ENCODE measurements at places on chromosomes 2 and 18. TPM values are rescaled to one million over a fixed set of nuclear protein-coding genes. Genes with fewer than 3 reads are reported as not detected.
A peak's percentile ranks its signal among the peaks of the same experiment; 100 is the strongest.

DNA sequence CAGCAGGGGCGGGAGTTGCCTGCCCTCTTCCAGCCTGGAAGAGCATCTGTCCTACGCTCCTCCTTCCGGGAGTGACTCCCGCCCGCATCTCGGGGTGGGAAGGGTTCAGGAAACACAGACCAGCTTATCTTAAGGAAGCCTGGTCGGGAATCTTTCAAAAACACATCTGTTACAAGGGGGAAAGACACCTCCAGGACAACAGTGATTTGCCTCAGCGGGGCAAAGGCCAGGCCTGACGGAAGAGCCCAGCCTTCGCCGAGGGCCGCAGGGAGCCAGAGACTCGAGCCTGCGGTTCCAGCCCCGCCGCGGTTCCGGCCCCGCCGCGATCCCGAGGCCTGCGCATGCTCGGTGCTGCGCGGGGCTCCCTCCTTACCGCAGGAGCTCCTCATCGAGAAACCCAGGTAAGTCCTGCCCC is 38.1 kb upstream of the TGIF1 start:
- H3K27me3 ChIP-seq: no peaks in the 10 kb centered on the region
- no peaks in the 10 kb centered on the region for H3K4me1 ChIP-seq
- H3K36me3 ChIP-seq: no peaks in the 10 kb centered on the region
- H3K27ac ChIP-seq: no peak overlapping the region
- H3K4me3 ChIP-seq: peak overlapping the region; percentile 66
- peak; percentile 33 for DNase-seq

GRCh38 chr2:50547521-50547920 is 484.4 kb downstream of the NRXN1 start:
- no peak overlapping the region for H3K4me3 ChIP-seq
- no peaks in the 10 kb centered on the region for H3K4me1 ChIP-seq

DNA sequence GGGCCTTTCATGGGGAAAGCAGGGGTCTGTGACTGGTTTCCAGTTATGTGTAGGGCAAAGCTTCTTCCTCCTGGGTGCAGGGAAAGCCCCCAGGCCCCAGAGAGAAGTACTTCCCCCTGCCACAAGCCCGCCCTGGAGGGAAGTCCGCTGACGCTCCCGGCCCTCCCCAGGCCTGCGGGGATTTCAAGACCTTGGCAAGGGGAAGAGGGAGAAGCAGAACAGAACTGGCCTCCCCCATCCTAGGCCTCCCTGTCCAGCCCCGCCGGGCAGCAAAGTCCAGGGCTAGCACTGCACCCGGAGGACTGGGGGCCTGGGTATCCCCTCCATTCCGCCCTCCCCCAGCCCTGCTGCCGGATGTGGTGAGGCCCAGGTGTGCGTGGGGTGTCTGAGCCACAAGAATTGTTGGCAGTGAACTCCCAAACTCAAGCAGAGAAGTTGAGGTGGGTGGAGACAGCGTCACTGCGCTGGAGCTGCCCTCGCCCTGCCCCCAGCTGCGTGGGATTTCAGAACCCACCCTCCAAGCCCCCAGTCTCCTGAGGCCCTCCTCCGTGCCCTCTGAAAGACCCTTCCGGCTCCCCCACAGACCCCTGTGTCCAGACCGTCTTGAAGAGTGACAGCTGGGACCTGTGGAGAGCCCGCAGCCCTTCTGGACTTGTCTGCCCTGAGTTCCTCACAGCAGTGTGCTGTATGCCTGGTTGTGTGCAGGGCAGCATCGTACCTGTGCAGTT is 1.1 kb upstream of the DUSP2 start:
- no peak for DNase-seq
- H3K4me1 ChIP-seq: peaks cover 9% of the 10 kb centered on the region
- no peak overlapping the region for H3K27ac ChIP-seq
- no peaks in the 10 kb centered on the region for H3K27me3 ChIP-seq
- H3K4me3 ChIP-seq: no peak overlapping the region

DNA sequence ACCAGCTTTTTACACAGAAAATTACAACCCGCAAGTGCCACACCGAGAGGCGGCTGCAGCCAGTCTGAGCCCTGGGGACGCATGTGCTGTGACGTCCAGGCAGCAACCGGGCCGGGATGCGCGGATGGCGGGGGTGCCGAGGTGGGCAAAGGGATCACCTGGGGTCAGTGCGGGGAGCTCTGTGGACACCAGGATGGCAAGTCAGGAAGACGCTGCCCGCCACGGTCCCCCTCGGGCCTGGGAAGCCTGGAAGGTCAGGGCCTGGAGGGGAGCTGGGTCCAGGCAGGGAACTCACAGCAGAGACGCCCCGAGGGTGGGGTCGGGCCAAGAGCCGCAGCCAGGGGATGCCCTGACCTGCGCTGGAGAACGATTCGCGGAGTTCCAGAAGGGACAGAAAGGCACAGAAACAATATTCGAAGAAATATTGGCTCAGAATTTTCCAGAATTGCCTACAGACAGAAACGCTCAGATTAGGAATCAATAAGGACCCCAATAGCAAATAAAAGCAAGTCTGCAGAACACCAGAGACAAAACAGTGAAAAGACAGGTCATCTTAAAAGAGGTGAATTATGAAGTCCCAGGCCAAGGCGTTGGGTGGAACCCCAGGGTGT is 11.7 kb upstream of the KIF1A start:
- no peak overlapping the region for H3K4me3 ChIP-seq
- no peaks in the 10 kb centered on the region for H3K36me3 ChIP-seq
- peaks cover 52% of the 10 kb centered on the region for H3K27me3 ChIP-seq
- no peak for DNase-seq
- H3K4me1 ChIP-seq: peaks cover 5% of the 10 kb centered on the region
- H3K27ac ChIP-seq: no peak overlapping the region

GRCh38 chr2:169069341-169069740 is at the start of gene DHRS9:
DHRS9 (plus strand) TSS chr2:169069563; CDS start chr2:169081582, 12,019 bp downstream.
- no peaks in the 10 kb centered on the region for H3K4me1 ChIP-seq
- peak; percentile 74 for DNase-seq
- H3K4me3 ChIP-seq: no peak within 1 kb of the TSS
- no peak within 1 kb of the TSS for H3K27ac ChIP-seq

GRCh38 chr18:69935319-69936190 is 12.1 kb downstream of the CD226 start:
- peak; percentile 39 for DNase-seq
- peaks cover 7% of the 10 kb centered on the region for H3K4me1 ChIP-seq
- H3K4me3 ChIP-seq: no peak overlapping the region
- H3K27me3 ChIP-seq: no peaks in the 10 kb centered on the region

DNA sequence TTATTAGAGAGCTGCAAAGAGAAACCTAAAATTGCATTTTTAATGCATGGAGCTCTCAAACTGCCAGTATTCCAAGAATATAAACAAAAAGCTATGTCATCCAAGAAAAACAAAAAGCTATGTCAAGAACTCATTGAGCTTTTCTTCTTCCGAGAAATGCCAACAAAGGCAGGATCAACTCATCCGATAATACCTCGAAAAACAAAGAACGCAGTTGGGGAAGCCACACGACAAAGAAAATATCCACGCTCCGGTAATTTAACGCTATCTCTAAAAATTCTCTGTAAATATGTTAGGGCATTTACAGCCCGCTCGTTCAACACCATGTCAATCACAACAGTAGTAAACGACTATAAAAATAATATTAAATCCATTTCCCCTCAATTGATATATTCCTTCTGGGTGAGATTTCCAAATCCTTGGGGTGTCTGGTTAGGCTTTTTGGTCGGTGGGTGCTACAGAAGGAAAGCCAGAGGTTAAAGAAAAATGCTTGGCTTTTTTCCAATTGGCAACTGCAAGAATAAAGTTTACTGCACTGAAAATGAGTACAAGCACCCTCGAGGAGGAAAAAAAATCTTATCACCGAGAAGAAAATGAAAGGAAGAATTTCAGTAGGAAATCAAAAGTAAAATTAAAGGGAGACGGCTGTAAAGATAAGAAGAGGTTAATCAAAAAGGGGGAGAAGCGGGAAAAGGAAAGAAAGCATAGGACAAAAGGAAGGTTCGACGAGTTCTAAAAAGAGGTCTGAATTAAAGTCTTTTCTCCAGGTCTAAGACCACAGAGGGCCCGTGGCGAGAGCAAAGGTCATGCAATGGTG is 856 bp downstream of the TIA1 start:
- DNase-seq: peak; percentile 50
- peak overlapping the region; percentile 99 for H3K4me3 ChIP-seq
- H3K27me3 ChIP-seq: no peaks in the 10 kb centered on the region
- H3K4me1 ChIP-seq: peaks cover 9% of the 10 kb centered on the region

DNA sequence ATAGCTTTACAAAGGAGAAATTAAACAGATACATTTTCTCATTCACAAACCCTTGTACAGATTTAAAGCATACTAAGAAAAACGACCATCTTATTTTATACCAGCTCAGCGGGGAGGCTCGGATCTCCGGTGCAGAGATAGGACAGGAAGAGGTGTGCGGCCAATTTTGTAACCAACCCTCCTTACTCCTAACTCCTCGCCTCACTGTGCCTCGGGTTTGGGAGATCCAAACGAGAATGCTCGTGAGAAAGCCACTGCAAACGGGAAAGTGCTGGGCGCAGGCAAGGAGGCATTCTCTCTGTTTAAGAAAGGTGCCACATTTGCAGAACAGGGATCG is 1.2 kb downstream of the KDSR start:
- H3K36me3 ChIP-seq: peaks cover 11% of the 10 kb centered on the region
- peak overlapping the region; percentile 91 for H3K27ac ChIP-seq
- peaks cover 21% of the 10 kb centered on the region for H3K4me1 ChIP-seq
- H3K27me3 ChIP-seq: no peaks in the 10 kb centered on the region

GRCh38 chr2:153509133-153509532 is 30.6 kb upstream of the RPRM start:
- H3K4me1 ChIP-seq: no peaks in the 10 kb centered on the region
- H3K27me3 ChIP-seq: no peaks in the 10 kb centered on the region
- no peak for DNase-seq

DNA sequence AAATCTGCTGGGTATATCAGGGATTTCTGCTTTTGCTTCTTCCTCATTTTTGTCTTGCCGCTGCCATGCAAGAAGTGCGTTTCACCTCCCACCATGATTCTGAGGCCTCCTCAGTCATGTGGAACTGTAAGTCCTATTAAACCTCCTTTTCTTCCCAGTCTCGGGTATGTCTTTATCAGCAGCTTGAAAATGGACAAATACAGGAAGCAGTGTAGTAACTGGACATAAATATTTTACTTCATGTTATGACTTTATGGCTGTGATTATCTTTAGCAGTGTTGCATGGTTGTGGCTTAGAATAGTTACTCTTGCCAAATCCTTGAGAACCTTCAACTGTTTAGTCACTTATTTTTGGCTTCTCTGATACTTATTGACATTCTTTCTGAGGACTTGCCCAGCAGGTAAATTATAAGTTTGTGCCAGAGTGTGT is 66.2 kb upstream of the DLX2 start:
- no peaks in the 10 kb centered on the region for H3K36me3 ChIP-seq
- DNase-seq: peak; percentile 54
- H3K27ac ChIP-seq: no peak overlapping the region
- no peaks in the 10 kb centered on the region for H3K27me3 ChIP-seq
- H3K4me1 ChIP-seq: peaks cover 6% of the 10 kb centered on the region
- no peak overlapping the region for H3K4me3 ChIP-seq

- no peak overlapping the region for H3K27ac ChIP-seq
- DNase-seq: no peak
- no peaks in the 10 kb centered on the region for H3K27me3 ChIP-seq
- H3K4me1 ChIP-seq: no peaks in the 10 kb centered on the region
These were observed 27.9 kb downstream of the PARD3B start for GRCh38 chr2:204573221-204573620.

DNA sequence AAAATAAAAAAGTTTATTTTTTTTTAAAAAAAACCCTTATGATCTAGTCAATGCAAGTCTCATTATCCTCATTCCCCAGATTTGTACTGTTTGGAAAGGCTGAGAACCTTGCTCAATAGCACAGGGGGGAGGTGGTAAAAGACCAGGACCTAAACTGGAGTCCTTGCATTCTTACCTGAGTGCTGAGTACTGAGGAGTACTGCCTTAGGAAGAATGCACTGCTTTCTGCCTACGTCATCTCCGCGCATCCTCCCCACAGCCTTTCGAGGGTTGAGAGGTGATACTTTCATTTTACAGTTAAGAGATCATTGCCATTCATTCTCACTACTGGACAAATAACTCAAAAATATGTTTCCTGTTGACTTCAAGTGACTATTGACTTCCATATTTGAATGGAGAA is 73.8 kb downstream of the MAP3K20 start:
- no peak overlapping the region for H3K27ac ChIP-seq
- H3K4me3 ChIP-seq: no peak overlapping the region
- no peak for DNase-seq
- H3K27me3 ChIP-seq: no peaks in the 10 kb centered on the region

- 0 out of 2 replicates have a peak, but pooled peaks cover 6% of the 10 kb centered on the region for H3K4me1 ChIP-seq
- no peaks in the 10 kb centered on the region for H3K36me3 ChIP-seq
- peaks cover 74% of the 10 kb centered on the region for H3K27me3 ChIP-seq
- DNase-seq: peak; percentile 54
These were observed 677 bp downstream of the GAD1 start for GRCh38 chr2:170817093-170818035.

- no peaks in the 10 kb centered on the region for H3K27me3 ChIP-seq
- peak; percentile 93 for DNase-seq
- no peak overlapping the region for H3K27ac ChIP-seq
- H3K4me1 ChIP-seq: peaks cover 42% of the 10 kb centered on the region
- no peak overlapping the region for H3K4me3 ChIP-seq
These were observed 263.6 kb downstream of the DYSF start for GRCh38 chr2:71716697-71717624.

DNA sequence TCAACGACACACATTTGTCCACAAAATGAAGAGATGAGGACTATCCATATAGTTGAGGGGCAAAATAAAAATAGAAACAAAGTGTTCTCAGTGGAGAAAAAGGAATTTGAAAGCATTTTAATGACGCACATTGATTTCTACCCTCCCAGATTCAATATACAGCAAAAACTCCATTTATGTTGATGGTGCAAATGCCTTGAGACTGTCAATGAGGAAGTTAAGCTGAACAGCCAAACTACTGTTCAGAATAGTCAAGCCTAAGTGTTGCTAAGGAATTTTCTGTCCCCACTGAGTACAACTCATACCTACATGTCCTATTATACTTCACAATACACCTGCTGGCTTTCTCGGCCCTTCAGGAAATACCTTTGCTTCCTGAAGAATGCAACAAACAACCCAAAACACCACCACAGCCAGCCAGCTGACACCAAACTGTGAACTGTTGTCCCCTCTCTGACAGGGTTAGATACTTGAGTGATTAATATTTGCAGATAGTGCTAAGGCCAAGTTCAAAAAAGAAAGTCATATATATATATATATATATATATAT is 27.8 kb upstream of the DARS1 start:
- no peaks in the 10 kb centered on the region for H3K36me3 ChIP-seq
- no peak overlapping the region for H3K27ac ChIP-seq
- H3K4me1 ChIP-seq: peaks cover 6% of the 10 kb centered on the region
- no peak for DNase-seq

The DSC1 gene
- total RNA-seq: not detected

The RTP5 gene
- not detected for total RNA-seq

The HTR2B gene
- not detected for total RNA-seq

The PTGR3 gene
- total RNA-seq: 8.1 TPM

The GPR35 gene
- 0.25 TPM for total RNA-seq

The SP100 gene
- total RNA-seq: 75.8 TPM

The IL1RN gene
- not detected for total RNA-seq

The UPP2 gene
- total RNA-seq: not detected

The OXER1 gene
- not detected for total RNA-seq

The DCDC2C gene
- total RNA-seq: not detected
